ENCODE measurements at places on chromosomes 12 and 14.
A peak's percentile ranks its signal among the peaks of the same experiment; 100 is the strongest.

- no peak for DNase-seq
These were observed 8.0 kb downstream of the HECTD4 start for GRCh38 chr12:112374166-112374740.

GRCh38 chr12:92365836-92366235 is 220.2 kb upstream of the BTG1 start:
- DNase-seq = no peak

- DNase-seq = no peak
These were observed at the start of gene AMHR2 for GRCh38 chr12:53423597-53423996. AMHR2 (plus strand) TSS chr12:53423855; CDS start chr12:53423935, 80 bp downstream.

DNA sequence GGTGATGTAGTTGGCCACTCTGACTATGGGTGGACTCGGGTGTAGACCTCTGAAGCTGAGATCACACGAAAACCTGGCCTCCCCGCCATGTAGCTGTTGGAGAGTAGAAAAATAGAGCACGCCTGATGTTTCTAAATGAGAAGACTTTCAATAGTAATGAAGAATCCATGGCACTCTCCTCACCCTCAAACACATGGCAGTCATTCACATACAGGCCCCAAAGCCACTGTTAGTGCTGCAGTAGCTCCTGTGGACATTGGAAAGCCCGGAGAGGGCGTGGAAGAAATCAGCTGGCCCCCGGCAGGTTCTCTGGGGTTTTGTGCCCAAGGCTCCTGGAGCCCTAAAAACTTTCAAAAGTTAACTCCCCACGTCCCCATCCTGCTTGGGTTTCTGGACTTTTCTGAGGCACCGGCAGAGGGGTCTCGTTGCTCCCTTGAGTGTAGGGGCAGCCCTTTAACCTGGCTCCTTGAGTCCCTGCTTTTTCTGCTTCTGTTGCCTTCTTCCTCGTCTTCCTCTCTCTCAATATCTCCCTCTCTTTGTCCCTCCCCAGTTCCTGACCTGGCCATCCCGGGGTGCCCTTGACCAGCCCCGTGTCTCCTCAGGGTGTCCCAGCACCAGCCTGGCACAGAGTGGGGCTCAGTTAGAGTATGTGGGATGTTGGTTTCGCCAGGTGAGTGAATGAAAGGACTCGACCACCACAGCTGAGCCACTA is 8.3 kb downstream of the MEG3 start:
- DNase-seq = no peak

GRCh38 chr14:79856381-79856780 is 354.9 kb downstream of the DIO2 start:
- DNase-seq = no peak

- no peak for DNase-seq
These were observed 456.2 kb downstream of the ADAMTS20 start for GRCh38 chr12:43095669-43096280.

GRCh38 chr14:24246765-24247212 is 4.4 kb upstream of the TINF2 start:
- DNase-seq = no peak

- DNase-seq = no peak
These were observed 300.8 kb upstream of the NOS1 start for GRCh38 chr12:117662220-117662619.

DNA sequence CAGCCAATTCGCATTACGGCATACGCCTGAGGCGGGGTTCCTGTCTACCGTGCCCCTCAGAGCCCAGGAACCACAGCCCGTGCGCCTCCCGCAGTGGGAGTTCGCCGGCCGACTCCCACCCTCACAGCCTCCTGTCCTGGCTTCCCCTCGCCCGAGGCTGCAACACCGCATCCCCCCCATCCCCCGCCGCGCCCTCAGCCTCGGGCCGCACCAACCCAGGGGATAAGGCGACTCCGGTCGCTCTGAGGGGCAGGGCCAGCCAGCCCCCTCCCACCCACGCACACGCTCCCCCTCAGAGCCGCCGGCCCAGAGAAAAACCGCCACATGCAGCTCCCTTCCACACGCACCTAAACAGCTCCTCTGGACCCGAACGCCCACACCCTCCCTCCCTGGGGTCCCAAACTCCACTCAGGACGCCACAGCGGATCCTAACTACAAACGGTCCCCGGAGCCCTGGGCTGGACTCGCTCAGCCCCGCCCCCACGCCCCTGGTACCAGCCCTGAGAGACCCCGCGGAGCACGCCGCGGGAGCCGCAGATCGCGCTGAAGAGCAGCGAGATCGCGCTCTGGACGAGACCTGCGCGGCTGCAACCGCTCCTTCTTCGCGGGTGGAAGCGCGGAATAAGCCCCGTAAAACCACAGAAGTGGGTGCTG is at the start of gene C14orf39:
TSS of gene C14orf39 (minus strand) at position 466 of the 654 bp plus-strand sequence. CDS start 985 bp downstream, outside the sequence.
- DNase-seq = no peak

- no peak for DNase-seq
These were observed 726.8 kb downstream of the VRK1 start for GRCh38 chr14:97523936-97524335.

- DNase-seq = no peak
These were observed at the start of gene CRIP1 for GRCh38 chr14:105486163-105486973. CRIP1 (plus strand) TSS chr14:105486886; CDS start chr14:105487260, 374 bp downstream.

- no peak for DNase-seq
These were observed 70.5 kb downstream of the TTC6 start for GRCh38 chr14:37665951-37666350.

- DNase-seq = no peak
These were observed 181.4 kb upstream of the PWP1 start for GRCh38 chr12:107503887-107504885.

GRCh38 chr14:56334458-56334857 is 216.2 kb downstream of the PELI2 start:
- no peak for DNase-seq

DNA sequence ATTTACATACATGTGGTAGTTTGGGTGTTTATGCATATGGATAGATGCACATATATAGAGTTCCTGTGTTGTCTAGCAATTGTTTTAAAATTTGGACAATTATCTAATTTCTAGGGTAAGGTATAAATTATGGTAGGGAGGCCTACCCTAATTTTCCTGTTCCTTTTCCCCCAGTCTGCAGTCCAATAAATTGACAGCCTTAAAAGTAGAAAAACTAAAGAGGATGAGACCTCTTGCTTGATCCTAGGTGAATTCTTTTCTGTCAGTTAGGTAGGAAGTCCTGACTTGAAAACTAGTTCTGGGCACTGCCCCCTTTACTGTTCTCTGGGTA is 2.1 kb upstream of the CDKN1B start:
- no peak for DNase-seq

DNA sequence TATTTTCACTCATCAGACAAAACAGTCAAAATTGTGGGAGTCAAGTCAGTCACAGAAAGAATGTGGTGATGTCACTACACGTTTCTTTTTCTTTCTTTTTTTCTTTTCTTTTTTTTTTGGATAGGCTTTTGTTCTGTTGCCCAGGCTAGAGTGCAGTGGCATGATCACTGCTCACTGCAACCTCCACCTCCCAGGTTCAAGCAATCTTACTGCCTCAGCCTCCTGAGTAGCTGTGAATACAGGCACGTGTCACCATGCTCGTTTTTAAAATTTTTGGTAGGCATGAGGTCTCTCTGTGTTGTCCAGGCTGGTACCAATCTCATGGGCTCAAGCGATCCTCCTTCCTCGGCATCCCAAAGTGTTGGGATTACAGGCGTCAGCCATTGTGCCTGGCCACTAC is 2.3 kb downstream of the CLECL1 start:
- peak; percentile 26 for DNase-seq

GRCh38 chr12:127903146-127903545 is 363.8 kb upstream of the TMEM132C start:
- DNase-seq = no peak

DNA sequence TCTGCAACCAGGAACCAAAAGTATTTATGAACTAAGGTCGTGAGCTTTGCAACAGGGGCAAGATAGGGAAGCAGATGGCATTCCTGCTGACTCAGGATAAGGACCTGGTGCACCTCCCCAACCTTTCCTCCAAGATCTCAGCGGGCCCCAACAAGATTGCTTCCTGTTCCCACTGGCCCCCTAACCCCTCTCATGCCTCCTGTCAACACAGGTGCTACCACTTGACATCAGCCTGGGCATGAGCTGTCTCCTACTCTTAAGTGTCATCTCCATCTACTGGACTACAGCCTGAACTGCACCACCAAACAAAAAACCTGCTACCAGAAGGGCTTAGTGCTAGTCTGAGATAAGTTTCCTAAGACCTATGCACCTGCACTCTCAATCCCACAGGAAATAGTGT is 32.7 kb downstream of the MED6 start:
- DNase-seq = peak; percentile 76

DNA sequence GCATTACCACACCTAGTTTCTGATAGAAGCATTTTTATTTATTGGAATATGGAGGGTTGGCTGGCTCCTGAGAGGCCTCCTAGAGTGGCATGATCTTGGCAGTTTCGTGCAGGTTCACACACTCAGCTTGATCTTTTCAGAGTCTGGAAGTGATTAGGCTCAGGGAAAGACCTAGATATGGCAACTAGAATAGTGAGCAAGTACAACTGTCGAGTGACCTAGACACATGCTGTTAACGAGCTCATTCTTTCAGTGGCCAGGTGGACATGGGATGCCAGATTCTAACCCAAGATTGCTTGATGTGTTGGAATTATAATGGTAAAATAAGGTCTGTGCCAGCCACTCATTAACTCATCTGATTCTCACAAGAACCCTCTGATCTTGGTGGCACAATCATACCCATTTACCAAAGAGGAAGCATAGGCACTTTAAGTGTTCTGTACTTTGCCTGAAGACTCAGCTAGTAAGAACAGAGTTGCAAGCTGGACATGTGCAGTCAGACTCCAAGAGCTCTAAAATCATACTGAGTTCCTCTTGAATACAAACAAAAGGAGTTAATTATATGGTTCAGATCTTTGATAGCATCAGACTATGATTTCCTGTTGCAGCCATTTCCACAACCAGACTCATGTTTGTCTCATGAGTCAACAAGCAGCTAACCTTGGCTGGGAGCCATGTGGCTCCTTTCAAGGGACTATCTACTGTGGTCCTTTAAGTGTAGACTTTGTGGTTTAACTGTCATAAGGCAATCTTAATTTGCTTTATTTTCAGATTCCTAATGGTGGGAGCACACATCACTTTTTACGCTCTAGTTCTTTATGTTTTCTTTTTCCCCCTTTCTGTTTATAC is 144.2 kb downstream of the PLEKHA5 start:
- DNase-seq = peak; percentile 78

DNA sequence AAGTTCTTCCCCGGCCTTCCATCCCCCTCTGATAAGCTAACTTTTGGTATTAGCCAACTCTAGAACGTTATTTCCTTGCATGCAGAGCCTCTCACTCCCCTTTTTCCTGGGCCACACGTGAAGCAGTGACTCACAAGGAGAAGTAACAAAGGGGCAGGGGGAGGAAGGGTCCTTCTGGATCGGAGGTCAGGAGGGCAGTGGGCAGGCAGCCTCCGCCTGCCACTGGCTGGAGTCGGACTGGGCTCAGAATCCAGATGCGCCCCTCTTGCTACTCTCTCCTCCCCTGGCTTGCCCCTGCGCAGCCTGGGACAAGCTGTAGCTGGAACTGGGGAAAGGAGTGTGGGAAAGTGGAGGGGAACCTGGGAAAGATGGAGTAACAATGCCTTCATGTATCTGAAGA is 55.0 kb downstream of the TPCN1 start:
- no peak for DNase-seq

DNA sequence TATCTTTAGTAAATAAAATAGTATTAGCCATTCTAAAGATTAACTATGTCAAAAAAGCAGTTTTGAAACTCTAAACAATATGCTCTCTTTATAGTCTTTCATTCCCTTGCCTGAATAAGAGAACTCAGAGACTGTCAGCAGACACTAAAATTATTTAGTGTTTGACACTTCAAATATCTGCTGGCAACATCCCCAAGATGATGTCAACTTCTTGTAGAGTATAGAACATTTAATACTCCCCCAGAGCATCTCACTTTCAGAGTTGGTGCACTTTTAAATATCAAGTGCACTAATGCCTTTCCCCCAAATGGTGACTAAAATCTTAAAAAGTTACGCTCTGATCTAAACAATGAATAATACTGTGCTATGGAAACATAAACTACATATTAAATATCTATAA is 374.9 kb downstream of the SLC6A15 start:
- no peak for DNase-seq

GRCh38 chr14:28052251-28052650 is 714.3 kb upstream of the FOXG1 start:
- no peak for DNase-seq

- DNase-seq = peak; percentile 19
These were observed 11.1 kb downstream of the SSH1 start for GRCh38 chr12:108846290-108846701.

DNA sequence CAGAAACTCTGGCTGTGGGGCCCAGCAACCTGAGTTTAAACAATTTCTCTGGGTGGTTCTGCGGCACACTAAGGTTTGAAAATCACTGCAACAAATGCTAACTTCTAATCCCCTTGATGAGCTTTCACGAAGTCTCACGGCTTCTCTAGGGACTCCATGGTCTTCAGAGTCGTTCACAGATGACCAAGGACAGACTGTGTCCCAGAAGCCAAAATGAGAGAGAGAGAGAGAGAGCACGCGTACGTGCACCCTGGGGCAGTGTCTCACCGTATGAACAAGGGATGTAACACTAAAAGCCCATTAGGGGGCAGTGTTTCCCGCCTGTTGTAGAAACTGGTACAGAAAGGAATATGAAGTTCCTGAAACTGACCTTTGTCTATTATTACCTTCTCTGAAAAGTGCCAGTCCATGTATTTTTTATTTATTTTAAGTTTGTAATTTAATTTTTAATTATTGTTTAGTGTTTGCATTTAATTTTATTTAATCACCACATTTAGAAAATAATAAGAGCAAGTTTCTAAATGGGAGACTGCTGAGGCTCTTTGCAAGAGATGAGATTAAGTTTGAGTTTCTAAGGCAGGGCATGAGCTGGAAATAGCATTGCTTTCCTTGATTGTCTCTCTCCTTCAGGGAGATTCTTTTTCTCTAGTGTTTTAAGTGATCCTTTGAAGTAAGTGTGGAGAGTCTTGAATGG is 3.4 kb downstream of the APOLD1 start:
- peak; percentile 16 for DNase-seq

Data from Kasumi-1 (cell line).